Activated CD8-positive, alpha-beta memory T cell treated with anti-CD3 and anti-CD28 coated beads, Interleukin-2, amount 10 ng/mL, durations not matched to agents 7 days and 5 days (primary cell): ENCODE measurements at places on chromosomes 12 and 14. TPM values are rescaled to one million over a fixed set of nuclear protein-coding genes. Genes with fewer than 3 reads are reported as not detected.
A peak's percentile ranks its signal among the peaks of the same experiment; 100 is the strongest.

GRCh38 chr14:35985474-35986218, 159.5 kb downstream of the BRMS1L start:
- H3K4me3 ChIP-seq, result no peak overlapping the region
- H3K4me1 ChIP-seq, result peaks cover under 1% of the 10 kb centered on the region
- H3K36me3 ChIP-seq, result no peaks in the 10 kb centered on the region
- DNase-seq, result no peak

DNA sequence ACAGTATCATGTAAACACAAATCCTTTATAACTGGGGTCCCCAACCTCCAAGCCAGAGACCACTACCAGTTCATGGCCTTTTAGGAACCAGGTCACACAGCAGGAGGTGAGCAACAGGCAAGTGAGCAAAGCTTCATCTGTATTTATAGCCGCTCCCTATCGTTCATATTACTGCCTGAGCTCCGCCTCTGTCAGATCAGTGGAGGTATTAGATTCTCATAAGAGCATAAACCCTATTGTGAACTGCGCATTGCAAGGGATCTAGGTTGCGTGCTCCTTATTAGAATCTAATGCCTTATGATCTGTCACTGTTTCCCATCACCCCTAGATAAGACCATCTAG, 49.9 kb downstream of the LRP6 start:
- H3K27ac ChIP-seq, result no peak overlapping the region
- peaks cover 59% of the 10 kb centered on the region for H3K27me3 ChIP-seq
- DNase-seq, result no peak
- no peak overlapping the region for H3K4me3 ChIP-seq

DNA sequence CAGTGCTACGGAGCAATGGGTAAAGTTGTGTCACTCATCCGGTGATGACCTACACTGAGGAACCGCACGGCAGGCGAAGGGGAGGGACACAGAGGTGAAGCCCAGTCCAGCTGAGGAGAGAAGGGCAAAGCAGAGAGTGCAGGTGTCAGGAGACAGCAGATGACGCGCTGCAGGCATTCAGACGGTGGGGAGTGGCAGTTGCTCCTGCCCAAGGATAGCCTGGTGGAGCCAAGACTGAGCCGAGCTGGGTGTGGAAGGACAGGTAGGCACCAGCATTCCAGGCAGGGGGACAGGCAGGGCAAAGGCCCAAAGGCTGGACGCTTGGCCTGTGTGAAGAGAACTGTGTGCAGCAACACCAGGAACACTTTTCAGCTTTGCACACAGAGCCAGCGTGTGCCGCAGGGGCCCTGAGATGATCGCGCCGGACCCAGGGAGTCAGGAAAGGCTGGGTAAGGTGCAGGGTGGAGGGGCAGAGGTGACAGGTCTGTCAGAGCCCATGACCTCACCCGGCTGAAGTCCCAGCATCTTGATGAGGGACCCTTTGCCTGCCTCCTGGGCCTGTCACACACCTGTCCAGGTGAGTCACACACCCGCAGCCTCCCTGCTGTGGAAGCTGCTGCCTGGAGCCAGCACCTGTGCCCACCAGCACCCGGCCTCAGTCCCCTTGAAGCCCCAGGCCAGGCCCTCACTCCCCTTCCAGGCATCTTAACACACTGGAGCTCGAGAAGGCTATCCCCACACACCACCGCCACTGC, 48.4 kb downstream of the TSPAN11 start:
- no peak overlapping the region for H3K27ac ChIP-seq
- H3K4me3 ChIP-seq, result no peak overlapping the region
- H3K36me3 ChIP-seq, result no peaks in the 10 kb centered on the region
- H3K4me1 ChIP-seq, result no peaks in the 10 kb centered on the region

Gene MOK
- 3.2 TPM for total RNA-seq

Gene TTC9
- 11.8 TPM for total RNA-seq

Gene ADAMTS20
- total RNA-seq, result not detected

GRCh38 chr12:125696054-125696453, 630.8 kb downstream of the AACS start:
- no peaks in the 10 kb centered on the region for H3K4me1 ChIP-seq
- no peak for DNase-seq

Gene PARPBP
- 27.2 TPM for total RNA-seq

DNA sequence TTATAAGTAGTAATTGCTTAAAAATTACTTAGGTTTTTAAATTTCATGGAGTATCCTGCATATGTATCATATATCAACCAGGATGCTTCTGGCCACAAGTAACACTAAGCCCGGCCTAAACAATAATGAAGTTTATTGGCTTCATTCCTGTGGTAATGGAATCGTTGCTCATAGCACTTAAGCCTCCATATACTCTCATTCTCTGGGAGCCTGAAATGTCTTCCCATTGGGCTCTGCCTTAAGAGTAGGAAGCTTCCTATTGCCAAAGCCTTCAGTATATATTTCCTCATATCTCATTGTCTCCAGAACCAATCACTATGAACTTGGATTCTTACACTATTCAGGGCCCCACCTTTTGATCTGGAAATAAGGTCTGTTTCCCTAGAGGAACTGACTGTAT, 83.8 kb upstream of the DNM1L start:
- H3K36me3 ChIP-seq, result no peaks in the 10 kb centered on the region
- DNase-seq, result no peak
- no peak overlapping the region for H3K4me3 ChIP-seq
- H3K27me3 ChIP-seq, result no peaks in the 10 kb centered on the region
- peaks cover 14% of the 10 kb centered on the region for H3K4me1 ChIP-seq

GRCh38 chr14:23449314-23449713, 13.9 kb upstream of the MYH7 start:
- H3K36me3 ChIP-seq, result peaks cover 2% of the 10 kb centered on the region
- peaks cover 19% of the 10 kb centered on the region for H3K27me3 ChIP-seq
- no peak overlapping the region for H3K4me3 ChIP-seq
- no peak for DNase-seq
- H3K4me1 ChIP-seq, result peaks cover 11% of the 10 kb centered on the region

Gene PPP1R36
- not detected for total RNA-seq

GRCh38 chr12:101838628-101839323, 8.0 kb upstream of the GNPTAB start:
- peak overlapping the region; percentile 48 for H3K27ac ChIP-seq
- DNase-seq, result no peak
- H3K27me3 ChIP-seq, result peaks cover 3% of the 10 kb centered on the region
- H3K4me1 ChIP-seq, result peaks cover 18% of the 10 kb centered on the region
- H3K4me3 ChIP-seq, result no peak overlapping the region

Gene RPL36AL
- 248 TPM for total RNA-seq

Gene PGF
- 0.29 TPM for total RNA-seq

GRCh38 chr14:20755037-20755436, 9.3 kb downstream of the EDDM3A start:
- H3K27me3 ChIP-seq, result no peaks in the 10 kb centered on the region
- peaks cover 11% of the 10 kb centered on the region for H3K36me3 ChIP-seq
- H3K4me3 ChIP-seq, result no peak overlapping the region
- H3K4me1 ChIP-seq, result peaks cover 8% of the 10 kb centered on the region
- DNase-seq, result no peak

Gene MYO1H
- not detected for total RNA-seq

- H3K4me3 ChIP-seq, result no peak overlapping the region
- no peaks in the 10 kb centered on the region for H3K4me1 ChIP-seq
- H3K27ac ChIP-seq, result no peak overlapping the region
- DNase-seq, result no peak
- no peaks in the 10 kb centered on the region for H3K27me3 ChIP-seq
- peaks cover 42% of the 10 kb centered on the region for H3K36me3 ChIP-seq
Measured at GRCh38 chr12:109910969-109911348, 10.9 kb downstream of the TCHP start.

DNA sequence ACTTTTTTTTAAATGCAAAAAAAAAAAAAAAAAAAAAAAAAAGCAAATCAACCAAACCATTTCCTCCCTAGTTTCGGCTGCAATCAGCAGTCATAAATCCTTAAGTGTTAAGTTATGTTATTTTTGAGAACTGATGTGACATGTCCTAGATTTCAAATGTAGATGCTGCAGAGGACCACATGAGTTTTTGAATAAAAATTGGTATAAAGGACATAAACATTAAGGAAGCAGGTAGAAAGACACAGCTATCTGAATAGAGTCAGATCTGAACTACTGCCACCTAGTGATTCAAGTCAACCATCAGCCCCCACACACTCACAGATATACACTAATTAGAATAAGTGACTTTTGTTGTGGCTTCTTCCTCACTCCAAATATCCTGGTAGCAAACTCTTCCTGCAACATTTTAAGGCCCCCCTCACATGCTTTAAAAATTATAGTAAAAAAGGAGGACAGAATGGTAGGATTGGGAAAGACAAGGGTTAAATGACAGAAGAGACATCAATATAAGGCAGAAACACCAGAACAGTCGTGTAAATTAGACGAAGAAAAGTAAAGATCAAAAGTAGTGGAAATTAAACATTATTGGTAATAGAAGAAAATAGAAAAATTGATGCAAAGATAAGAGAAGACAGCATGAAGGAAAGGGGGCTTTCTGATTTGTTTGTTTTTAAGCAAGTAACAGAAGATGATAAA, 394.5 kb upstream of the ATP2B1 start:
- peaks cover 5% of the 10 kb centered on the region for H3K4me1 ChIP-seq
- H3K27me3 ChIP-seq, result peaks cover 8% of the 10 kb centered on the region
- H3K27ac ChIP-seq, result no peak overlapping the region
- no peak overlapping the region for H3K4me3 ChIP-seq
- no peaks in the 10 kb centered on the region for H3K36me3 ChIP-seq

Gene ABCC9
- not detected for total RNA-seq

DNA sequence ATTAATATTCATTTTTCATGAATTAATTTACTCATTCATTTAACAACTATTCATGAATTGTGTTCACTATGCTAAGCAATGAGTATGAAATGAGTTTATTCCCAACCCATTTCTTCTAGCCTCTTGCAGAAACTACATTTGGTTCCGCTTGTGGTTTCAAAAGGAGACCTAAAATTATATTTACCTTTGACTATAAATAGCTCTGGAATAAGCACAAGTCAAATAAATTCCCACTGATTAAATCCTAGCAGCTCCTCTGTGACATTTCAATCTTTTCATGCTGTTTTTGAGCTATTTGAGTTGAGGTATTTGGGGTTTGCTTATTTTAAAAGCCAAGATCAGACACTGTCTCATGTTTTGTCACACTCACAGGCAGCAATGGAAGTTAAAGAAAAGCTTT, 46.9 kb downstream of the DUSP6 start:
- H3K4me1 ChIP-seq, result peaks cover 33% of the 10 kb centered on the region
- H3K27ac ChIP-seq, result no peak overlapping the region
- H3K36me3 ChIP-seq, result peaks cover 2% of the 10 kb centered on the region
- H3K4me3 ChIP-seq, result no peak overlapping the region
- H3K27me3 ChIP-seq, result no peaks in the 10 kb centered on the region

Gene BCL11B
- 66.2 TPM for total RNA-seq

DNA sequence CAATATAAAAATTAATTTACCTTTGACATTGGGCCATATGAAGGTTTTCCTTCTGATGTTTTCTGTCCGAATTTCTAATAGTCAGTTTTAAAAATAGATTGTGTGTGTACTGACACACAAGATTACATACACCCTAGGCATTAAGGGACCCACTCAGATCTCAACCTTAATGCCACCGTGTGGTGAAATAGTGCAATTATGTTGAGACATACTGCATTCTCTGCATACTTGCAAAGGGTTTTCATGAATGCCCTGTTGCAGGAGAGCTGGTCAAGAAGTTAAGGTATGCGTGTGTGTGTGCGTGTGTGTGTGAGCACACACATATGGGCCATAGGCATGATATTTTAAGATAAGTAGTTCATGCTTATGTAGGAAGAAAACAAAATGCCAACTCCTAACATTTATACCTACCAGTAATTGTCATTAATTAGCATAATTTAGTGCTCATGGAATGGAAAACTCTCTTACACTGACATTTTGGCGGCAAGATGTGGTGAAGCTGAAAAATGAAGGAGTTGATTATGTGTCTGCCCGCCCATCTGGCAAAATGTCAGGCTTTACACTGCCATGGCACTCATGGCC, 58.8 kb downstream of the PIK3C2G start:
- no peaks in the 10 kb centered on the region for H3K27me3 ChIP-seq
- DNase-seq, result no peak
- H3K36me3 ChIP-seq, result no peaks in the 10 kb centered on the region
- H3K4me3 ChIP-seq, result no peak overlapping the region
- H3K27ac ChIP-seq, result no peak overlapping the region

Gene DYRK4
- 22.8 TPM for total RNA-seq

DNA sequence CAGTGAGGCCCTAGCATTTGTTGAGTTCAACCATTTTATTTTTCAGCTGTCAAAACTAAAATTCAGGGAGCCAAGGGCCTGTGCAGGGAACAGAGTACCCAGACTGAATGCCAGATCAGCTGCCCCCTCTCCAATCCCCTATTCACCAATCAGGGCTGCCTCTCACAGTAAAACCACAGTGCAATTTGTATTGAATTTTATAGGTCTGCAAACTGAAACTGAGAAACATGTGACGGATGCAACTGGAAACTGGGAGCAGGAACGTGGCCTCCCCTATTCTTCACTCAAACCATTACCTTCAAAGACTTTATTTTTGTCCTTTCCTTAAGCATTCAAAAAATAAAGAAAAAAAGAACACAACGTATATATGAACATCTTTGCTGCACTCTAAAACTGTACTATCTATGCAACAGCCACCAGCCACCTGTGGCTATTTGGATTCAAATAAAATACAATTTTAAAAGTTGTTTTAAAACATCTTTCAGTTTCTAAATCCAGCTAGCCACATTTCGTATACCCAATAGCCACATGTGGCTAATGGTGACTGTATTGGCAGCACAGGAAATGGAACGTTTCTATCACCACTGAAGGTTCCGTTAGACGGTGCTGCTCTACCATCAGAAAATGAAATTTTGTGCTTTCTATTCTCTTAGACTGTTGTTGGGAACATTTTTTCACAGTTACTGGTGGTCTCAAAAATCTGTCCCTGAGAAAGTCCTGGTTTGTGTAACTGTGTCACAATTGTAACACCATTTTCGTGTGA, 371.3 kb upstream of the FAR2 start:
- peak; percentile 45 for DNase-seq
- no peaks in the 10 kb centered on the region for H3K36me3 ChIP-seq
- H3K4me1 ChIP-seq, result peaks cover 5% of the 10 kb centered on the region

Gene SLC25A21
- total RNA-seq, result not detected

GRCh38 chr12:122732170-122732569, 1.5 kb upstream of the HCAR1 start:
- H3K4me3 ChIP-seq, result no peak overlapping the region
- H3K27me3 ChIP-seq, result peaks cover 2% of the 10 kb centered on the region
- H3K36me3 ChIP-seq, result peaks cover 4% of the 10 kb centered on the region
- DNase-seq, result no peak

DNA sequence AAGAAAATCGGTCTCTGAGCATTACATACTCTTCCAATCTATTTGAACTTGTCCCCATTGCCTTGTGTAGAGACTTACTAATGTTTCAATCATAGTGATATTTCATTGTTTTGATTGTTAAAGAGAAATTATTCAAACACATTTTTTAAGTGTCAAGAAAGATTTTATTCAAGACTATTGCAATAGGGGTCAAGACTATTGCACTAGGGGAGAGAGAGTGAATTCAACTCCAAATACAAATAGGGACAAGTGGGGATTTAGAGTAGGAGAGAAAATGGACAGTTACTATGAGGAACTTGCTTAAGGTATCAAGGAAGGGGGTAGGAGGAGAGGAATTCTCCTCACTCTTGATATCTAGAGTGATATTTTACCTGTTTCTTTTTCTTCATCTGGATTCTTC, 73.1 kb downstream of the FAR2 start:
- no peak overlapping the region for H3K4me3 ChIP-seq
- DNase-seq, result no peak
- no peaks in the 10 kb centered on the region for H3K4me1 ChIP-seq
- no peaks in the 10 kb centered on the region for H3K36me3 ChIP-seq
